Thyroid gland (tissue), 4 donors: ENCODE measurements at places on chromosomes 6 and 20. TPM values are rescaled to one million over a fixed set of nuclear protein-coding genes. Genes with fewer than 3 reads are reported as not detected.

DNA sequence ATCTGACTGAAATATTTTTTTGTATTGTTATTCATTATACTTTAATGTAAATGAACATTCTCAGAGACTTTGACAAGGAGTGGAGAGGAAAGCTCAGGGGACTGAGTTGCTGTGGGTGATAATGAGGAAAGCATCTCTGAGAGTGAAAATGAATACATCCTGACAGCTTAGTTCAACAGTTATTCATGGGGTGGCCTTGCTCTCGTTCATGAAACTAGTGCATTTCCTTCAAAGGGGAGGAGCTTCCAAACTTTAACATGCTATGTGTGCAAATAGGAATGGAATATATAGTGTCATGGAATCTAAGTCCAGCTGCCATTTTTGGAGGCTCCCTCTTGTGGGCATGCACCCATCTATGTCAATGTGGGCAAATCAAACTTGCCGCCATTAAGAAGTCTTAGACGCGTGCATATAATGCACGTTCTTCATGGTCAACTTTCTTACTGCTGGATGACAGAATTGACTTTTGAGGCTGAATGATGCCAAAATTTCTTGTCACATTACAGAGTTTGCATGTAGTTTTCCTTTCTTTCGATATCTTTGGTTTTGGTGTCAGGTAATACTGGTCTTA, 124.3 kb upstream of the TMEM170B start:
- no peak overlapping the region for H3K27ac ChIP-seq
- H3K27me3 ChIP-seq, result no peaks in the 10 kb centered on the region
- no peak for DNase-seq
- no peak overlapping the region for H3K4me3 ChIP-seq
- no peaks in the 10 kb centered on the region for H3K4me1 ChIP-seq

- H3K27ac ChIP-seq, result no peak overlapping the region
- H3K4me3 ChIP-seq, result no peak overlapping the region
- H3K27me3 ChIP-seq, result no peaks in the 10 kb centered on the region
- no peaks in the 10 kb centered on the region for H3K4me1 ChIP-seq
- no peak for DNase-seq
Observed at GRCh38 chr6:39830444-39830843, 38.3 kb downstream of the DAAM2 start.

DNA sequence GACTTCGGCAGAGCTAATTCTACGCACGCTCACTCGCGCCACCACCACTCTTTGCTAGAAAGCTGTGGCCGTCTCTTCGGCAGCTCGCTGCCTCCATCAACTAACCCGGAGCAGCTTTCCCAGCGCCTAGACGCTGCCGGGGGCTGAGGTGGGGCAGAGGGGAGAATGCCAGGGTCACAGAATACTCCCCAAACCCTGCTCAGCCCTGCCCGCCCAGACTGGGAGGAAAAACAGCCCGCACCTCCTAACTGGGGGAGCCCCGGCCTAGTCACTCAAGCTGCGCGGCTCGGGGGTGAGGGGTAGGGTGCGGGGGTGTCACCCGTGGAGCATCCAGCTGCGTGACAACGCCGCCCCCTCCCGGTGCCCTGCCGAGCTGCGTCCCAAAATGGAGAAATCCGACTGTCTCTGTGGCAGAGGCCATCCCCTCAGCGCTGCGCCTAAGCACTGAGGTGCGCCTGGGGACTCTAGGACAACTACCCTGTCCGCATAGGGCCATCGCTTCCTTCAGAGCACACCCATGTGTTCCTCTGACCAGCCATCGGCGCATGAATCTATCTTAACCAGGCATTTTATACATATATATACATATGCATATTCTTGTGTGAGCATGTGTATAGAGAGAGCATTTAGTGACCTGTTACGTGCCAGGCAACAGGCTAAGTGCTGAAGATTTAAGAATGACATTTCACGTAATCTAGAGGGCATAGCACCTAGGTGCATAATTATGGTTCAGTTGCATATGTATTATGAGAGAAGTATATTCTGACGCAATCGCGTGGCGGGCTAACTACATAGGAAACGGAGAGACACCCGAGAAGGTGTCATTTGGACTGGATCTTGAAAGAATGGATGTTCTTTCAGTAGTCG, 1.5 kb upstream of the TENT5A start:
- H3K4me1 ChIP-seq, result peaks cover 19% of the 10 kb centered on the region
- peak overlapping the region; percentile 96 for H3K27ac ChIP-seq
- no peaks in the 10 kb centered on the region for H3K27me3 ChIP-seq
- no peaks in the 10 kb centered on the region for H3K36me3 ChIP-seq
- peak overlapping the region; percentile 13 for H3K4me3 ChIP-seq

GRCh38 chr6:113968472-113968871, 2.5 kb downstream of the HDAC2 start:
- peaks cover 27% of the 10 kb centered on the region for H3K4me1 ChIP-seq
- H3K27me3 ChIP-seq, result no peaks in the 10 kb centered on the region
- no peak for DNase-seq

The CENPQ gene
- 4.4 TPM for total RNA-seq

DNA sequence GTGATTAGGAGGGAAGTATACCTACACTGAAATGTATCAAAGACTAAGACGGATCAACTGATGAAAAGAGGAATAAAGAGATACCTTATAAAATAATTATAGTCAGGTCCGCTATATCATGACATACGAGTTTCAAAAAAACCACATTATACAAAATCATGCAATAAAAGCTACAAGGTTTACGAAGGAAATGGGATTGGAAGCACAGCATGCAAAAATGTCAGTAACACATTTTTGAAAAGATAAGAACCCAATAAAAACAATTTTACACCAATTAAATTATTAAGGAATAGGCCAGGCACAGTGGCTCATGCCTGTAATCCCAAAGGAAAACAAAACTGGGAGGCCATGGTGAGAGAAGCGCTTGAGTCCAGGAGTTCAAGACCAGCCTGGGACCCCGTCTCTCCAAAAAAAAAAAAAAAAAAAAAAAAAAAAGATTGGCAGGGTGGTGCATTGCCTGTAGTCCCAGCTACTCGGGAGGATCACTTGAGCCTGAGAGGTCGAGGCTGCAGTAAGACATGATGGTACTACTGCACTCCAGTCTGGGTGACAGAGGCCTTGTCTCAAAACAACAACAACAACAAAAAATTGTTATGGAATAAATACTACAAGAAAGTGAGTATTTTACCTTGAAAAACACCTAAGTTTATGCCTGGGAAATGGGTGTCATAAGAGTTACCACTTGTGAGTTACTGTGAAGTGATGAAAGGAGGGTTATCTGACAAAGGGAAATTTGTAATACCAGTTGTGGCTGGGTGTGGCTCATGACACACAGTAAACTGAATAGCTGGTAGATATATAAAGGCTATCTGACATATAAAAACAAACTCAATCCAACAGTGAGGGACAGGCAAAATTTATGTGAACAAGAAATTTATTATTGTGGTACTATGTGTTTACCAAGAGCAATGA, 45.2 kb downstream of the RANBP9 start:
- no peak overlapping the region for H3K4me3 ChIP-seq
- H3K36me3 ChIP-seq, result no peaks in the 10 kb centered on the region
- H3K4me1 ChIP-seq, result peaks cover 22% of the 10 kb centered on the region
- H3K27ac ChIP-seq, result no peak overlapping the region

DNA sequence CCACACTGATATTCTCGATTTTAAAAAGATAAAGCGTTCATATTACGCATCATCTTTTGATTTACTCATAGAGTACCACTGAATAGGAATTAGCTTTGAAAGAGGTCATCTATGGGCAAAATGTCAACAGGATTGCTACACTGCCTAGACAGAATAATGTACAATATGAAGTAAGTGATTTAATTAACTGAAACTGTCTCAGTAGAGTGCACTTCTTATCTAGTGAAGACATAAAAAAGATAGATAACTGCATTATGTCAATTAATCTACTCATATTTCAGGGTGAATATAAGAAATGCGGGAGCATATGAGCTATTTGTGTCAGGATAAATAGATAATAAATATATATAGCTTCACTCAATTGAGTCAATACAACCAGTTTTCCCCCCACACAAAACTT, 723.9 kb downstream of the EYS start:
- H3K4me3 ChIP-seq, result no peak overlapping the region
- H3K27me3 ChIP-seq, result no peaks in the 10 kb centered on the region
- no peaks in the 10 kb centered on the region for H3K36me3 ChIP-seq
- H3K4me1 ChIP-seq, result no peaks in the 10 kb centered on the region

DNA sequence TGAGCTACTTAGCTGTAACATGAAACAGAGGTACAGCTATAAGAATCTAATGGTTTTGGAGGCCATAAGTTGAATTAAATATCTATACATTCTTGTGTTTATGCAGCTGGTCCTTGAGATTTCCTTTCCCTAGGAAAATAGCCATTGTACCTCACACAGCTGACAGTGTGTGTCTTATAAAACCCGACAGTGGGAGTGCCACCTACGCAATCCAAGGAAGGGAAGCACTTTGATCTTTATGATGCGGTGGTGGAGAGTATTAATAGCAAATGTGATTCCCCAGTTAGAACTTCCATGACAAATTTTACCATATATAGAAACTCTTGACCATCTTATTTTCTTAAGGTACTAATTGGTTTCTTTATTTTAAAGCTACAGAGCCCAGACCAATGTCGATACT, 149.5 kb downstream of the TMEM200A start:
- no peaks in the 10 kb centered on the region for H3K4me1 ChIP-seq
- H3K27ac ChIP-seq, result no peak overlapping the region
- H3K36me3 ChIP-seq, result no peaks in the 10 kb centered on the region

GRCh38 chr6:1775441-1775840, 165.7 kb downstream of the FOXC1 start:
- H3K4me3 ChIP-seq, result no peak overlapping the region
- H3K27ac ChIP-seq, result no peak overlapping the region
- H3K36me3 ChIP-seq, result no peaks in the 10 kb centered on the region
- no peaks in the 10 kb centered on the region for H3K27me3 ChIP-seq
- peaks cover 11% of the 10 kb centered on the region for H3K4me1 ChIP-seq
- no peak for DNase-seq

DNA sequence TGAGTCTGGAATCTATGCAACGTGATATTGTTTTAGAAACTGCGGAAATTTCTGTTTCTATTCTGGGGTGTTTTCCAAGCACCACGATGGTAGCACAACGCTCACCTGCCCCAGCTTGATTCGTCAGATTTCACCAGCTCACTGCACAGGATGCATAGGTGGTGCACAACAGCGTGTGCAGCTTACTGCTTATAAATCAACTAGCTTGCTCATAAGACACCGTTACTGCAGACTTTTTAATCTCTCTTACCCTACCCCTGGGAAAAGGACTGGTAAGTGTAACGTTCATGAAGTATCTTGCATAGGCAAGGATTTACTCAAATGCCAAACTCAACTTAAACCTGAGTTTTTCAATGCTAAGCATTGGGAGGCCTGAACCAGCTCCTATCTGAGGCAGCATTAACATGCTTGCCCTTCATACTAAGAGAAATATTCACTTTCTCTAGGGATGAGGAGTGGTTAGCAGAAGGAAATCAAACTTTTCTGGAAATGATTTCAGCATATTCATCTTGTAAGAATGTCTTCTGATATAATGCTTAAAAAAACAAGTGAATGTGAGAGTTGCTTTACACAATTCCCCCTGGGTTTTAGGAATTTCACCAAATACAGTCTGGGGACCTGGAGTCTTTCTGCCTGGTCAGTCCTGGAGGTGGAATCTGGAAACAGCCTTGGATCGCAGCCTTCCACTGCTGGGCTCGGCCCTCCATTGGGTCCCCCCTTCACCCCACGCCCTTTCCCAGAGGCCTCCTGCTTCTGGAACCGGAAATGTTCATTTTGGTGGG, 100.6 kb downstream of the DACT2 start:
- no peaks in the 10 kb centered on the region for H3K36me3 ChIP-seq
- no peaks in the 10 kb centered on the region for H3K27me3 ChIP-seq
- no peak overlapping the region for H3K4me3 ChIP-seq
- H3K4me1 ChIP-seq, result peaks cover 25% of the 10 kb centered on the region
- H3K27ac ChIP-seq, result peak overlapping the region; percentile 77

The RPL7L1 gene
- total RNA-seq, result 99.1 TPM

DNA sequence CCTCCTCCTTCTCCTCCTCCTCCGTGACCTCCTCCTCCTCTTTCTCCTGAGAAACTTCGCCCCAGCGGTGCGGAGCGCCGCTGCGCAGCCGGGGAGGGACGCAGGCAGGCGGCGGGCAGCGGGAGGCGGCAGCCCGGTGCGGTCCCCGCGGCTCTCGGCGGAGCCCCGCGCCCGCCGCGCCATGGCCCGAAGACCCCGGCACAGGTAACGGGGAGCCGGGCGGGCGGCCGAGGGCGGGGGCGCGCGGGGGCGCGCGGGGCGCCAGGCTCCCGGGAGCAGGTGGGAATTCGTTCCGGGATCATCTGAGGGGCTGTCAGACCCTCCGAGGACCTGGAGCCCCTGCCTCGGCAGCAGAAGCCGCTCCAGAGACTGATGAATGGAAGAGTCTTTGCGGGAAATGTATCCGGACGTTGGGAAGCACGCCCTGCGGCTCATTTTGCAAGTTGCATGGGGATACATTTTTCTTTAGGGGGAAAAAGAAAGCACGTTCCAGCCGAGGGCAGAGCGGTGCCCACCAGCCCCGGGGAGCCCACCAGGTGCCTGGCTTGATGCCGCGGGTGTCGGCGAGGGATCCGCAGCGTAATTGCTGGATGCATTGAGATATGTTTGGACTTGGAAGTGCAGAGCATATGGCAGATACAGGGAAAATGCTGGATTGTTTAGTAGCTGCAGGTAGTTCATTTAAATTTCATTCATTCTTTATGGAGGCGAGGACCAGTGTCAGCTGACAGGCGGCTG, 394 bp downstream of the MYB start:
- no peak for DNase-seq
- H3K36me3 ChIP-seq, result no peaks in the 10 kb centered on the region
- no peaks in the 10 kb centered on the region for H3K27me3 ChIP-seq

DNA sequence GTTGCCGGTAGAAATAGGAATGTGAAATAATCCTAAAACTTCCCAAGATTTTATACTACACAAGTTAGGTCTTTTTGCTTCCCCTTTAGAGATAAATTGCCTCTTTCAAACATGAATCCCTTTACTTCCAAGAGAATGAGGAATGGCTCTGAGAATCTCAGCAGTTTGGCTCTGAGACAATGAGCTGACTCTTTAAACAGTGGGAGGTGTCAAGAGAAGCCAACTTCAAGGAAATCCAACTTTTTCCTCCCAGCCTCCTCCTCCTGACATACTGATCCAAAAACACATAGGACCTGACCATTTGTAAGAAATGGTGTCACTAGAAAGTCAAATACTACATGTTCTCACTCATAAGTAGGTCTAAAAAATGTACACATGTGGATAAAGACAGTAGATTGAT, 154.2 kb downstream of the ALDH8A1 start:
- no peaks in the 10 kb centered on the region for H3K27me3 ChIP-seq
- DNase-seq, result no peak
- no peaks in the 10 kb centered on the region for H3K36me3 ChIP-seq
- peaks cover 9% of the 10 kb centered on the region for H3K4me1 ChIP-seq
- H3K27ac ChIP-seq, result no peak overlapping the region
- H3K4me3 ChIP-seq, result no peak overlapping the region

The TMEM151B gene
- not detected for total RNA-seq

DNA sequence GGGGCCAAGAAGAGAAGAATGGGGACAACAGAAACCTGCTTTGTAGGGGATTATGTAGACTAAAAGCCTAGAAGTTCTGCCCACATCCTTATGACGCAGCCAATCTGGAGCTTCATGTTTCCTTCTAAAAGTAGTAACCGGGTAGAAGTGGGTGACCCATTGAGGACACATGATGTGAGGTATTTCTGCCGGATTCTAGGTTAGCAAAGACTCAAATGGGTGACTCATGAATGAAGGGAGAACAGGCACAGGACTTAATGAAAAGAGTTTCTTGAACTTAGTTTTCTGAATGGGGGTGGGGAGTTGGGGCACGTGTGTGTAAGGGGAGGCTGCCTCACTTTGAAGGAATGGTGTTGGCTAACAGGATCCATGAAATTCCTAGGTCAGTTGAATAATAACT, 68.8 kb downstream of the CDS2 start:
- no peaks in the 10 kb centered on the region for H3K27me3 ChIP-seq
- no peak overlapping the region for H3K27ac ChIP-seq
- no peaks in the 10 kb centered on the region for H3K4me1 ChIP-seq
- DNase-seq, result no peak
- H3K36me3 ChIP-seq, result peaks cover 2% of the 10 kb centered on the region
- no peak overlapping the region for H3K4me3 ChIP-seq
